ENCODE measurements at places on chromosomes 5 and 9. TPM values are rescaled to one million over a fixed set of nuclear protein-coding genes. Genes with fewer than 3 reads are reported as not detected.

DNA sequence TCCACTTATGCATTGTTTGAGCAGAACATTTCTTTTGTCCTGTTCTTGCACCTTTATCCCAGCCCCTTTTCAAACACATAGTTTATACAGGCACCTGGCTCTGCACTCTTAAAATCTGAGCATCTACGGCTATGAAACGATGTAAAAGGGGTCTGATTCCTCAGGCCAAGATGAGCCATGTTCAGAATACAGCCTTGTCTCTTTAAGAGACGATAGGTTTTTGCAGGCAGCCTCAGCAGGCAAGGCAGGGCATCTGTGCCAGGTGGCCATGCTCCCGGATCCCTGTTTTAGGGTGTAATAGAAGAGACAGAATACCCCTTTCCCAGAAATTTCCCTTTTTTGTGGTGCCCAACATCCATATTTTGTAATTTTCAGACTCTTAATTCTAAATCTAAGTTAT, 89.1 kb upstream of the NFIB start:
- DNase-seq, result no peak

DNA sequence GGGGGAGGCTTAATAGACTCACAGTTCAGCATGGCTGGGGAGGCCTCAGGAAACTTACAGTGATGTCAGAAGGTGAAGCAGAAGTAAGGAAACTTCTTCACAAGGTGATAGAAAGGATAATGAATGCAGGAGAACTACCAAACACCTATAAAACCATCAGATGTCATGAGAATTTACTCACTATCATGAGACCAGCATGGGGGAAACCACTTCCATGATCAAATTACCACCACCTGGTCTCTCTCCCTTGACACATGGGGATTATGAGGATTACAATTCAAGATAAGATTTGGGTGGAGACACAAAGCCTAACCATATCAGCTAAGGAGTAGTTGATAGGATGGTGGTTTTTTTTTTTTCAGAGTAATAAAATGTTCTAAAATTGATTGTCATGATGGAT, 201.8 kb downstream of the CDH12 start:
- no peak for DNase-seq

DNA sequence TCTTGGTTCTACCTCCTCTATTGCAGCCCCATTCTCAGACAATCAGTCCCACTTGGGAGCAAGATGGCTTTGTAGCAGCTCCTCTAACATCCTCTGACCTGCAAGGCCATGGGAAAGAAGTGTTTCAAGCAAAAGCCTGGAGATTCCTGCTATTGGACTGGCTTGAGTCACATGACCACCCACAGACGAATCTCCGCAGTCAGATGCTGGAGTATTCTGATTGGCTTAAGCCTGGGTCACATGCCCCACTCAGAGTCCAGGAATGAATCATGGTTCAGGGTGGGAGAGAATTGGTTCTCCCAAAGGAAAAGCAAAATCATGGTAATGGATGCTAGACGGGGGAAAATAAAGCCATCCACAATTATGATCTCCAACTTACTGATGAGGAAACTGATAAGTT, 22.6 kb upstream of the LMX1B start:
- no peak for DNase-seq

GRCh38 chr9:68720656-68721313, 15.7 kb downstream of the PIP5K1B start:
- no peak for DNase-seq

DNA sequence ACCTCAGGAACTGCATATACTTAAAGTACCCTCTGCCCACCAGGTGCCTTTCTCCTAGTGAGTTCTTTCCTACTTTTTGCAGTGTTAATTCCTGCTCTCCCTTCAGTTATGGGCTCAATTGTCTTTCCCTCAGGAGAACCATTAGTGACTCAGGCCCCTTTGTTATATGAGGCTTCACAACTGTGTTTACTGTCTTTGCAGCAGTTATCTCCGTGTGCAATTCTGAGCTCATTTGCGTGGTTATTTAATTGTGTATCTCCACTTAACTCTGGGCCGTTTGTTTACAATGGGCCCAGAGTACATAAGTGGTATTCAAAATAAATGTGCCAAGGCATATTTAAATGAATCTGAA, 9.6 kb downstream of the FBXO38 start:
- DNase-seq, result no peak

The FOXD4 gene
- not detected for total RNA-seq

The TMEM215 gene
- not detected for total RNA-seq

The OGN gene
- 17.4 TPM for total RNA-seq

The GCNT4 gene
- 0.55 TPM for total RNA-seq

All from left cardiac atrium (tissue), 4 donors.